ENCODE measurements at places on chromosomes 1 and 21.
A peak's percentile ranks its signal among the peaks of the same experiment; 100 is the strongest.

DNA sequence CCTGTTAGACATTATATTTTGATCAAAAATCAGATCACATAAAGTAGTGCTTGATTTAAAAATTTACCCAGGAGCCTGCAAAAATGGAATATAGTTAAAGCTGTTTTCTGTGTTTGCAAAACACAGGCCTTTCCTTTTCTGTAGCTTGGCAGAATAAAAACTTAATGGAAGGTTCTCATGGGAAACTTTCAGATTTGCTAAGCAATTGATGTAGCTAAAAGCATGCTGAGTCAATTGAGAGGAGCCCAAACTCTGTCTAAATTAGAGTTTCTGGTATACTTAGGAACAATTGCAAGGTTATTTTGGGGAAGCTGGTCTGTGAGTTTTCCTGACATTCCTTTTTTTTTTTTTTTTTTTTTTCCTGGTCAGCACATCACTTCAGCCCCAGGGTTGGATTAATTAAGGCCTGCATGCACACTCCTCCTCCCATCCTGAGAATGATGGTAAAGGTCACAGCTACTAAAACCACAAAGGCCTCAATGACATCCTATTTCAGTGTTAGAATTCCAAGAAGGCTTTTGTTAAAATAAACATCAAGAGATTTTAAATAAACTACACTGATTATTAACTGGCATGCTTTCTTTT, 608.7 kb downstream of the PLPP3 start:
- no peak for DNase-seq

DNA sequence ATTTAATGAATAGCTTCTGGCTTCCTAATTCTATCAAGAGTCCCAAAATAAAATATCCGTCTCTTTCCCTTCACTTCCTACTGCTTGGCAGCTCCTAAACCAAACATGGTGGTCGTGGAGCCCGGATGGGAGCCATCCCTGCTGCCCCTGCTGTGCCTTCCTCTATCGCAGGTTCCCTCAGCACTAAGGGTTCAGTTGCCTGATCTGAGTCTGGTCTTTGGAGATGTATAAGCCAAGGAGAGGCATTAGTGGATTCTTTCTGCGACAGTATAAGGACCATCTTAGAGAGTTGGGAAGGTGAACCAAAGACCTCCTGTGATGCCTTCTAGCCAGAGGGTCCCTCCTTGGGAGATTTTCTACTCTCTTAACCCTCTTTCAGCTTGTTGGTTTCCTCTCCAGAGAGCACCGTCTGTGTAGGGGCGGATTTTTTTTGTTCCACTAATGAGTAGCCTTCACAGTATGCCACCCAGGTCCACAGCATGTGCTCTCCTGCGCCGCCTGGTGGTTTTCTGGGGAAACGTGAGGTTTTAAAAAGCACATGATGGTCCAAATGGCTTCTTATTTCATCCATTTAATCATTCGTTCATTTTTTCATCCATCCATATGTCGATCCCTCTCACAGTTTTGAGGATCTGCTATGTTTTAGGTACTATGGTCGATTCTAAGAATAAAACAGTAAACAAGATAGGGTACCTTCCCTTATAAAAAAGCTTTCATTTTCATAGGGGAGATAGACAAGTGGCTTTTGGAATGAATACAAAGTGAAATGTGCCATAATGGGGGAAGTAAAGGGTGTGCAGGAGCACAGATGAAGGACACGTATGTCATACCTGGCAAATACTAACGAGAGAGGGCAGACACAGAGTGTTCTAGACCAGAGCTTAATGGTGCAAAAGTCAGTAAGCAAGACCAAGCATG, 71.0 kb downstream of the NFASC start:
- DNase-seq: peak; percentile 71

DNA sequence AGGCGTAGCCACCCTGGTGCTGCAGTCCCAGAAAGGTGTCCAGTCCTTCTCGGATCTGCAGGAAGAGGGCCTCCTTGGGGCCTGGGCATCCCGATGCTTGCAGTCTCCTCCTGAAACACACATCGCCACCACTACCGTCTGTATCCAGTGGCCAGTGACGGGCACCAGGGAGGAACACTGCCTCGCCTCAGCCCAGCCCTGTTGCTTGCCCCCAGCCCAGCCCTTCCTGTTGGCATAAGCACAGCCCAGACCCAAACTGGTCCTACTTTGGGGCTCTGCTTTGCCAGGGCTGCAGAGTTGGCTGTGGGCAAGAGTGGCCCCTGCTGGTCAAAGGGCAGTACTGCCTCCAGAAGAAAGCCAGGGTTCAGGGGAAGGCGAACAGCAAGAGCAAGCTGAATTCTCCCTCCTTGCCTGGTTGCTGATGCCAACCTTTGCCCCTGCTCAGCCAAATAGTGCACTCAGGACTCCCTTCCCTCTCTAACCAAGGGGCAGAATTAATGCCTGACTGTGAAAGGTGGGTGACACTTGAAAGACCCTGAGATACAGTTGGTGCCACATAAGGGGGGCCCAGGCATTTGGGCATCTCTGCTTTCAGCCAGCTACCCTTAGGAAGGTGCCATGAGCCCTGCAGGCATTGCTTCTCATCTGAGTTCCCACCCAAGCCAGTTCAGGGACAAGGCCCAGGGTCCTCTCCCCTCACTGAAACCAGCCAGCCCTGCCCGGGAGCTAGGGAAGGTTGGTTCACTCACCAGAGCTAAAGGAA, 11.1 kb upstream of the ARHGEF2 start:
- DNase-seq: peak; percentile 51

DNA sequence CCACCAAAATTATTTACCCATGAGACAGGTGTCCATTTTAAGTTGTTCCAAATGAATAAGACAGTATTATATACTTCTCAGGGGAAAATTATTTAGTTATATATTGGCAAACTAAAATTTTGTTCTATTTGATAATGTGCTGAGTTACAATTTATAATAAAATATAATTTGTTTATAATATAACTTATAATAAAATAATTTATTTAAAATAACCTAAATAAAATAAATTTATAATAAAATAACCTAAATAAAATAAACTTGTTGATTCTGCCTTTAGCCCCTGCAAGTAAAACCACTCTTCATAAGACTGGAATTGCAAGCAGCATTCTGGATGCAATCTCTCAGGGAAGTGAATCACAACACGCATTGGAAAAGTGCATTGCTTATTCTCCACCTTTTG, 69.6 kb downstream of the RAVER2 start:
- no peak for DNase-seq

- peak; percentile 39 for DNase-seq
Measured at GRCh38 chr1:35201631-35202030, 8.7 kb upstream of the SFPQ start.

- DNase-seq: no peak
Measured at GRCh38 chr1:228034954-228035837, 28.4 kb downstream of the WNT3A start.

- no peak for DNase-seq
Measured at GRCh38 chr21:17343055-17343454, 169.8 kb upstream of the CXADR start.
